ENCODE measurements at places on chromosomes 1 and 21.
A peak's percentile ranks its signal among the peaks of the same experiment; 100 is the strongest.

DNA sequence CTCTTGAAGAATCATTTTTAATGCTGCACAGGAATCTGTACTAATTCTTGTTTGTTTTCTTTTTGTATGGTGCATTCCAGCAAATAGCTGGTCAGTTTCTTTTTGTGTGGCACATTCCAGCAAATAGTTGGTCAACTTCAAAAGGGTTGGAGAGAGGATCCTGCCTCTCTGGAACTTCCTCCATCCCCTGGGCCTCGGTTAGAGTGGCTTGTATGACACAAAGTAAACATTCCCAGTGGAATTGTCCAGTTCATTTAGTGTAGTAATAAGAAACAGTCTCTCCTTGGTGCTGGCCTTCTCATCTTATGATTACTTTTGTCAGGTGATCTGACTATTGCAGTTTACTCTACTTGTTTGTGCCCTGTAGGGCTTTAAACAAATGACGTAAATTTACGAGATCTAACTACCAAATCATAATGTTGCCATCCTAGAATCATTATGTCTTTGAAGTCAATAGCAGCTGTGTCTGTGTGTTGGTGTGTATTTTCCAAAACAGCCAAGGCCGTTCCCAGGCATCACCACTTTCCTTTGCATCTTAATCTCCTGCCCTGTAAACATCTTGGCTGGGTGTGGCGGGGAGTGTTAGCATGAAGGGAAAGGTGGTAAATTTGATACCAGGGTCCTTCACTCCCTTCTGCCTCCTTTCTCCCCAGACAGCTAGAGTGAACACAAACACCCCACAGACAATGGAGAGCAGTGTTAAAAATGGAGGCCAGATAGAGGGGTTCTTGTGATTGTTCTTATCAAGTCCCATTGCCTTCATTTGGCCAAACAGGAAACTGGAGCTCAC lies 77.9 kb downstream of the CDC7 start:
- DNase-seq, result no peak

- DNase-seq, result no peak
Measured at GRCh38 chr1:6580593-6581409, 1.0 kb downstream of the ZBTB48 start.

DNA sequence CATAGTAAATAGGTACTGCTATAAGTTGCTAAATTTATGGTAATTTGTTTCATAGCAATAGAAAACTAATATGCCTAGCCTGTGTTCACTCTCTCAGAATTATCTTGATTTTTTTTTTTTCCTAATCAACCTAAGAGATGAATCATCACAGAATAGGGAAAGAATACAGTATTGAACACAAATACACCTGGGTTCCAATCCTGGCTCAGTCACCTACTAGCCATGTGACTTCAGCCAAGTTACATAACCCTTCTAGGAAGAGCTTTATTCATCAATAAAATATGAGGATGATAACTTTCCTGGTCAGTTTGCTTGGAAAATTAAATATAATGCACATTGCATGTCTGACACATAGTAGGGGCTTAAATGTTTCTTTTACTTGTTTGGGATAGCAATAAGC lies 279.5 kb downstream of the FOXD2 start:
- no peak for DNase-seq

- no peak for DNase-seq
Measured at GRCh38 chr1:106749906-106750305, 306.6 kb upstream of the PRMT6 start.

DNA sequence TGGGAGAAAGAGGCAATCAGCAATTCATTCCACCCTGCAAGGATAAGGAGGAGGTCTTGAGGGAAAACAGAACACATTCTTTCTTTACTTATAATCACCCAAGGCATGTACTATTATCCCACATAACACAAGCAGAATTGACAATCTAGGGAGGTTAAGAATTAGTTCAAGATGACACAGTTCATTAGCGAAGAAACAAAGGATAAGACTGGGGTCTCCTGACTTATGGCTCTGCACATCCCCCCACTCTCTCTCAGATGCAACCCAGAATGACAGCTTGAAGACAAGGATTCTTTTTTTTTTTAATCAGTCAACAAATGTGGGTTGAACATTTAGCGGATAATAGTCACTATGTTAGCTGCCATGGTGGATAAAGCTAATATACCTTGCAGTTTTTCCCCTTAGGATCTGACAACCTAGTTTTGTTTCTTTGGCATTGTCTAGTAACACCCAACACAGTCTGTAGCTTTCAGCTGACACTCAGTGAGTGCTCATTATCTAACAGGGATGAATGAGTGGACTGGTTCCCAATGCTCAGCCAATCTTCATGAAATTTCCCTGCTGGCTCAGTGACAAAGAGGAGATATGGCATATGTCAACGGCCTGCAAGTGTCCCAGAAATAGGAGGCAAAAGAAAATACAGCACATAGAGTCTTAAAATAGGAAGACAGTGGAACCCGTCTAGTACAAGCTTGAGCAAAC lies 35.1 kb downstream of the RXRG start:
- no peak for DNase-seq

- no peak for DNase-seq
Measured at GRCh38 chr1:17828991-17829390, 73.9 kb downstream of the ACTL8 start.

DNA sequence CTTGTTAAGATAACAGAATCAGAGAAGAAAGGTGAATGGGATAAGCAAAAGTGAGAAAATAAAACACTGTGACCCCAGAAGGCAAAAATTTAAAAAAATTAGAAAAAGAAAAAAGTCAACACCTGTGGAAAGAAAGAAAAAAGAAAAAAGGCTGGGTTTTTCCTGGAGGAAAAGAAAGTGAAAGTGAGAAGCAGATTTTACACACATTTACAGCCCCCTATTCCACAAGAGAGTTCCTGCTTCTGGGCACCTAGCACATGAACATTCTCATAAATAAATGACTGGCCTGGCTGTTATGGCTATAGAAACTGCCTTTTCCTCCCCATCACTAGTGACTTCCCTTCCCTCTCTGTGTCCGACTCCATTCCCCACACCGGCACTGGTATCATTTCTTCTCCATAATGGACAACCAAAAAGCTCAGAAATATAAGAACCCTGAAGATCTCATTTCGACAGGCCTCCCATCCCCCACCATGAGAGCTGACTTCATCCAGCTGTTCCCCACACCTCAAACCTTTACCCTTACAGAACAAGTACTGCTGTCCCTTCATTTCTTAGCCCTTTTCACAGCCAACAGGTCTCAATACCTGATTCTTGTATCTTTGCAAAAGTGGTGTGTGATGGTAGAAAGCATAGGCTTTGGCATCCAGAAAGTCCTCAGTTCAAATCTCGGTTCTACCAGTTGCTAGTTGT lies 12.6 kb downstream of the MTF1 start:
- no peak for DNase-seq

GRCh38 chr1:178513278-178513983 lies 522 bp downstream of the TEX35 start:
- DNase-seq, result no peak

DNA sequence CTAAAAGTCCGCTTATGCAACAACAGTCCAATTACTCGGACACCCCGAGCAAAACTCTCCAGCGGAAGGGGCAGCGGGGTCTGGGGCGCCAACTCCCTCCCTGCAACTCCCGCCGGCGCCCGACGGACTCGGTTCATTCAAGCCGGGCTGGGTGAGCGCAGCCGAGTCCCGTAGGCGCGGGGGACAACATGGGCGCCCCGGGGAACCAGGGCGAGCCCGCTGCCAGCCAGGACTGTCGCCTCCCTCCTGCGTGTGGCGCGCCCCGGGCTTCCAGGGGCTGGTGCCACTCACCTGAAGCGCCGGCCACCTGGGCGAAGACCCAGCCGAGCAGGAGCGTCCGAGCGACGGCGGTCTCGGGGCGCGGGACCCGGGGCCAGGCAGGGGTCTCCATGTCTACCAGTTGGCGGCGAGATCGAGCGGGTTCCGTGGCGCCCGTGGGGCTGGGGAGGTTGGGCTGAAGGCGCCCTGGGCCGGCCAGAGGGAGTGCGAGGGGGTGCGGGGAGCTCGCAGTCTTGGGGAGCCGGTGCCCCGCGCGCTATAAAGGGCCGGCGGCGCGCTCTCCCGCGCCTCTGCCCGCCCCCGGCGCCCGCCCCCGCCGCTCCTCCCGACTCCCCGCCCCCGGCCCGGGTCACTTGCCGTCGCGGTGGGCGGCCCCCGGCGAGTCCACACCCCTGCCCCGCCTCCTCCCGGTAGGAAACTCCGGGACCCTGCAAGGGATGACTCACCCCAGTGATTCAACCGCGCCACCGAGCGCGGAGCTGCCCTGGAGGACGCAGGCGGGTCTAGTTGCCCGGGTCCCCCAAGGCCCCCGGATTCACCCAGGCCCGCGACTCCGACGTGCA lies at the start of gene F3:
TSS of gene F3 (minus strand) at position 514 of the 842 bp plus-strand sequence. CDS start at position 391, 123 bp downstream.
- DNase-seq, result peak; percentile 24

GRCh38 chr1:110210604-110211495 lies 736 bp downstream of the KCNC4 start:
- peak; percentile 12 for DNase-seq

DNA sequence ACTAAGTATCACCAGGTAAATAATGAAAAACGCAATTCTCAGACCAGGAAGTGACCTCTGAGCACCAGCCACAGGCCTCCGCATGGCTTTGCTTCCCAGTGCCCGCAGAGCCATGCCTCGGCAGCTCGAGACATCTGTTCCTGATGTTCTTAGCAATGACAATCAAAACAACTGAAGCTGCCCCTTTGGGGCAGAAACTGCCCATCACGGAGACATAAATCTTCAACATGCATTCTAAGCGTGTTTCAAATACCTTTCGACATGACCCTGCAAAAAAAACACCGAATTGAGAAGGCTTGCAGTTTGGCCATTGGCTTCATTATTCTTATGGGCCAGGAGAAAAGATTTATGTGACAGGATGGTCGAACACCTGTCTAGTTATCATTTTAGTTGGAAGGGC lies 5.8 kb upstream of the RAP1GAP start:
- no peak for DNase-seq

- DNase-seq, result no peak
Measured at GRCh38 chr1:235090406-235091069, 38.1 kb downstream of the TOMM20 start.

DNA sequence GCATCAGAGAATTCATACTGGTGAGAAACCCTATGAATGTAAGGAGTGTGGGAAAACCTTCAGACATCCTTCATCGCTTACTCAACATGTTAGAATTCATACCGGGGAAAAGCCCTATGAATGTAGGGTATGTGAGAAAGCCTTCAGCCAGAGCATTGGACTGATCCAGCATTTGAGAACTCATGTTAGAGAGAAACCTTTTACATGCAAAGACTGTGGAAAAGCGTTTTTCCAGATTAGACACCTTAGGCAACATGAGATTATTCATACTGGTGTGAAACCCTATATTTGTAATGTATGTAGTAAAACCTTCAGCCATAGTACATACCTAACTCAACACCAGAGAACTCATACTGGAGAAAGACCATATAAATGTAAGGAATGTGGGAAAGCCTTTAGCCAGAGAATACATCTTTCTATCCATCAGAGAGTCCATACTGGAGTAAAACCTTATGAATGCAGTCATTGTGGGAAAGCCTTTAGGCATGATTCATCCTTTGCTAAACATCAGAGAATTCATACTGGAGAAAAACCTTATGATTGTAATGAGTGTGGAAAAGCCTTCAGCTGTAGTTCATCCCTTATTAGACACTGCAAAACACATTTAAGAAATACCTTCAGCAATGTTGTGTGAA lies 12.8 kb downstream of the ZFP69B start:
- DNase-seq, result no peak

DNA sequence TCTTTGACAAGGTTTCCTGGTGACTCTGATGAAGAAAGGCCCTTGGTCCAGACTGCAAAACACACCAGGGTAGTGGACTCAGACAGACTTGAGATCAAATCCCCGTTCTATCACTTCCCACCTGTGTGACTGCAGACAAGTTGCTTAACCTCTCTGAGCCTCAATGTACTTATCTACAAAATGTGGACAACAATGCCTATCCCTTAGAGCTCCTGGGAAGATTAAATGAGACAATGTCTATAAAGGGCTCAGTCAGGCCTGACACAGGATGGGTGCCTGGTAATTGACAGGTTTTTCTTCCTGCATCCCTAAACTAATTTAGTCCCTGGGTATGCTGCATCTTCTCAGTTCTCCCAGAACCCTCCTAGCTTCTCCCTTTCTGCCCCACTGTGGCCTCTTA lies 37.9 kb upstream of the ZBTB40 start:
- DNase-seq, result no peak

DNA sequence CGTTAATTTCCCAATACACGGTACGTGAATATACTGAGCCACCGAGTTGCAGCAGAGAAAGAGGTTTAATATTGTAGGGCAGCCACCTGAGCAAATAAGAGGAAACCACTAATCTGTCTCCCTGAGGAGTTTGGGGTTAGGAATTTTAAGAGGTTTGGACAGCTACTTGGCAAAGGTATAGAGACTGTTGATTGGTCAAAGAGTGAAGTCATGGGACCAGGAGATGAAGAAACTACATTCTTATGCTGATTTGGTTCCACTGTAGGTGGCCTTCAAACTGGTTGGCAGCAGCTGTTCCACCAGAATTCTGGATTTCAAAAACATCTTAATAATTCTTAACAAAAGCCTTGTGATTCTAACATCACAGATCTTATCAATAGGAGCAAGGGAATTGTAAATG lies 485.4 kb upstream of the PRMT6 start:
- DNase-seq, result no peak

- no peak for DNase-seq
Measured at GRCh38 chr1:172211221-172211620, 209.3 kb upstream of the C1orf105 start.

GRCh38 chr1:217660353-217661062 lies 29.4 kb downstream of the SPATA17 start:
- no peak for DNase-seq

DNA sequence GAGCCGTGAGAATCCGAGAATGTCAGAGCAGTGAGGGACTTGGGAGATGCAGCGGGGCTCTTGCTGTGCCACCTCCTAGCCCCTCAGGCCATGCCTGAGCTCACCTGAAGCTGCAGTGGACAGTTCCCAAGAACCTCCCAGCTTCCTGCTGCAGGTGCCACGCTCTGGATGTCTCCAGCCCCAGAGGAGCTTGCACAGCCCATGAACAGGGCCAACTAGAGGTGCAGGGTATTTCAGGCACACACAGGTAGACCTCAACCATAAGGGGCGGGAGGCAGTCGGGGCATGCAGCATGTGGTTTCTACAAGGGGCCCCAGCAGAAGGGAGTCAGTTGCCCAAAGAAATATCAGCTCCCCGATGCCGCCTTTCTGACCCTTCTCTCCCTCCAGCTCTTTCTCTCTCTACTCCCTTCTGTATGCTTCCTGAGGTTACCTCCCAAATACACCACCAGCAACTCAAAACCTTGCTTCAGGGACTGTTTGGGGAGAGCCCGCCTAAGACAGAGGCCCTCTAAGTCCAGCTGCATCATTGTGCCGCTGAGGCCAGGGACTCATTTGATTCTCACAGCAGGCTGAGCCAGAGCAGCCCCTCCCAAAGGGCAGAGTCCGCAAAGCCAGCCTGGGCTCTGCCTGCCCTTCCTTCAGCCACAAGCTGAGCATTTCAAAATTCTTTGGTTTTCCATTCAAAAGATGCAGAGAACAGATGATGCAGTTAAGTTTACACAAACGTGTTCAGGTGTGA lies 209.8 kb downstream of the MATN1 start:
- no peak for DNase-seq
